ENCODE measurements at places on chromosomes 7 and 10. TPM values are rescaled to one million over a fixed set of nuclear protein-coding genes. Genes with fewer than 3 reads are reported as not detected.

Gene HOXA11
- not detected for total RNA-seq

Gene PAX4
- not detected for total RNA-seq

Gene RGR
- total RNA-seq, result not detected

Gene OR2A12
- total RNA-seq, result not detected

GRCh38 chr10:133251388-133252222, 13.9 kb downstream of the VENTX start:
- no peak for DNase-seq
- H3K36me3 ChIP-seq, result no peaks in the 10 kb centered on the region
- H3K4me3 ChIP-seq, result no peak overlapping the region
- peaks cover 4% of the 10 kb centered on the region for H3K27me3 ChIP-seq
- no peak overlapping the region for H3K27ac ChIP-seq

DNA sequence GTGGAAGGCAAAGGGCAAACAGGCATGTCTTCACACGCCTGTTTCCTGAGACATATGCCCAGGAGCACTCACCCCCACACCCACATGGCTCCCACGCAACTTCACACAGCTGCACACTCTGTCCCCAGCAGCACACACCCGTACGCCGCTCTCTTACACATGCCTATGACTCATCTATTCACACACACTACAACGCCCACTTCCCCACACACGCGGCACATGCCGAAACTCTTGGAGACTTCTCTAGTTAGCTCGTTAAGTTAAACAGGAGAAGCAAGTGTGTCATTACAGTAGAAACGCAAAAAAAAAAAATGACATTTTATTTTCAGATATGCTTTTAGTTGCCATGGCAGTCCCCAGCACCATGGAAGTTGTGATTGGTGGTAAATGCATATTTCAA, 6.7 kb downstream of the CALN1 start:
- DNase-seq, result no peak
- H3K27me3 ChIP-seq, result no peaks in the 10 kb centered on the region
- no peak overlapping the region for H3K4me3 ChIP-seq
- H3K27ac ChIP-seq, result no peak overlapping the region

GRCh38 chr7:12601302-12601869, 30.9 kb downstream of the SCIN start:
- no peaks in the 10 kb centered on the region for H3K4me1 ChIP-seq
- H3K4me3 ChIP-seq, result no peak overlapping the region
- H3K36me3 ChIP-seq, result no peaks in the 10 kb centered on the region
- H3K27ac ChIP-seq, result no peak overlapping the region
- no peak for DNase-seq

- H3K27ac ChIP-seq, result no peak overlapping the region
- H3K27me3 ChIP-seq, result peaks cover 13% of the 10 kb centered on the region
- H3K36me3 ChIP-seq, result no peaks in the 10 kb centered on the region
- H3K4me1 ChIP-seq, result peaks cover 6% of the 10 kb centered on the region
- H3K4me3 ChIP-seq, result no peak overlapping the region
Observed at GRCh38 chr7:28479507-28479947, 67.2 kb downstream of the CREB5 start.

- H3K4me3 ChIP-seq, result no peak overlapping the region
- no peaks in the 10 kb centered on the region for H3K36me3 ChIP-seq
- H3K27ac ChIP-seq, result no peak overlapping the region
- peaks cover 8% of the 10 kb centered on the region for H3K27me3 ChIP-seq
Observed at GRCh38 chr7:141456298-141456697, 94.9 kb upstream of the AGK start.

Data from activated naive CD8-positive, alpha-beta T cell treated with anti-CD3 and anti-CD28 coated beads, Interleukin-2, amount 10 ng/mL, durations not matched to agents 7 days and 5 days (primary cell).